Peyer's patch (tissue), 4 donors: ENCODE measurements at places on chromosomes 6 and 20.
A peak's percentile ranks its signal among the peaks of the same experiment; 100 is the strongest.

DNA sequence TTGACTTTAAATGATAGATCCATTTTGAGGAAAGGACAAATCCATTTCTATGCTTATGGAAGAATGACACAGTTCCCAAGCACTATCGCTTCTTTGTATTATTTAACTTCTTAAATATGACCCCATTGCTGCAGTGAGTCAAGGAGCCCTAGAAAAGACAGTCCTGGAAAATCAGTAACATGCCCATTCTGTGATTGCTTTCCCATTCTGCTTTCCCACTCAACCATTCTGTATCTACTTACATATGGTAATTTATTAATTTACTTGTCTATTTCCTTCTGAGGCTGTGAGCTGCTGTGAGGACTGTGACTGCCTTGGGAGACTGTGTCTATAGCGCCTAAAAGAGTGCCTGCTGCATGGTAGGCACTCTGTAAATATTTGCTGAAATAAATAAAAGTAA, 85.4 kb upstream of the TMEM30A start:
- DNase-seq: no peak

DNA sequence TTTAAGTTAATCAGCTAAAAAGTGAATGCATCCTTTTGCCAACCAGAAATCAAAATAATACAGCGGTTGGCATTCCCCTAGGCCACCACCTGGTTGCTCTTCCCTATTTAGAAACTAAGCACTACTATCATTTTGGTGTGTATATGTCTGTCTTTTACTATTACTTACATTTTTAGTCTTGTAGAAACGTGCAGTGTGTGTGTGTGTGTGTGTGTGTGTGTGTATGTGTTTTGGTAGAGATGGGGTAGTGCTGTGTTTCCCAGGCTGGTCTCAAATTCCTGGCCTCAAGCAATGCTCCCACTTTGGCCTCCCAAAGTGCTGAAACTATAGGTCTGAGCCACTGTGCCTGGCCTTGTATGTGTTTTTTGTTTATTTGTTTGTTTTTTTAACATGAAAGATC, 27.4 kb downstream of the MYO6 start:
- no peak for DNase-seq

GRCh38 chr6:77502981-77503380, 39.7 kb upstream of the HTR1B start:
- no peak for DNase-seq

DNA sequence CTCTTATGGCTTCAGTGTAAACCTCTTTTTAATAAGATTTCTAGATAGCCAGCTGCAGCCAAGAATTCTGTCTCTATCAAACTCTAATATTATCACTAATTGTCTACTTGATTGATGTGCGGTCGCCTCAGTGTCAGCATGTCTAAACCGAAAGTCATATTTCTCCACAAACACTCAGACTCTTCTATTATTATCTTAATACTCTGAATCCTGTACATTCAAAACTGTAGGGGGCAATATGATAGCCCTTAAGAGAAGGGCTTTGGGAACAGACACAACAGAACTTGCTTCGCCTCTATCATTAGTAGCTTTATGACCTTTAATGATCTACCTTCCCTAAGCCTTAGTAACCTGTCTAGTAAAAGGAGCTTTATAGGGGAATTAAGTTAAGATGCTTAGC, 379.7 kb upstream of the PTCHD4 start:
- DNase-seq: no peak

GRCh38 chr20:38406476-38406875, 28.7 kb downstream of the SNHG17 start:
- DNase-seq: no peak

DNA sequence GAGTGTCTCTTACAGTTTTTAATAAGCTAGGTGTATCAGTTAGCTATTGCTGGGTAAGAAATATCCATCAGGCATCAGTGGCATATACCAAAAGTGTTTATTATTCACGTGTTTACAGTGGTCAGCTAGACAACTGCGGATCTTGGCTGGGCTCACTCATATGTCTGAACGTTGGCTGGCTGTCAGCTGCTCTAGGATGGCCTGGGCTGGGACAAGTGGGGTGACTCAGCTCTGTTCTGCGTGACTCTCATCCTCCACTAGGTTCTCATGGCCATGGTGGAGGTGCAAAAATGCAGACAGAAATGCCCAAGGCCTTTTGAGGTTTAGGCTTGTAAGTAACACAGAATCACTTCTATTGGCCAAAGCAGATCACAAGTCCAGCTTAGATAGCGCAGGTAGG, 22.0 kb downstream of the ZNF341 start:
- no peak for DNase-seq

DNA sequence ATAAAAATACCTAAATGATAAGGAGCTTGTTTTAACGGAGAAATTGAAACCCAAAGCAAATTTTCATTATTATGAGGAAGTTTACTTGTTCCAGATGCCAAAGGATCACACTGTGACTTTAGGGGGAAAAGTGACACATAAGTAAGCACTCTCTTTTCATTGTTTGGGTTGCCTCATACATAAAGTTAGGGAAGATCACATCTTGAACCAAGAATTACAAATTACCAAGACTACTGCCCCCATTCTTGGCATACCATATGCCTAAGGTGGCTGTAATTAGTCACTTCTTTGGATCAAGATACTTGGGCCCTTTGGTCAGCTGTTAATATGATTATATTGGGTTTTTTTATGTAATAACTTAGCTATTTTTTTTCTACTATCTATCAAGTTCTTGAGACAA, 269.0 kb downstream of the COL12A1 start:
- DNase-seq: no peak

- DNase-seq: no peak
Measured at GRCh38 chr20:1418350-1418749, 25.5 kb upstream of the FKBP1A start.

- no peak for DNase-seq
Measured at GRCh38 chr20:50470264-50470858, 39.8 kb upstream of the PTPN1 start.

DNA sequence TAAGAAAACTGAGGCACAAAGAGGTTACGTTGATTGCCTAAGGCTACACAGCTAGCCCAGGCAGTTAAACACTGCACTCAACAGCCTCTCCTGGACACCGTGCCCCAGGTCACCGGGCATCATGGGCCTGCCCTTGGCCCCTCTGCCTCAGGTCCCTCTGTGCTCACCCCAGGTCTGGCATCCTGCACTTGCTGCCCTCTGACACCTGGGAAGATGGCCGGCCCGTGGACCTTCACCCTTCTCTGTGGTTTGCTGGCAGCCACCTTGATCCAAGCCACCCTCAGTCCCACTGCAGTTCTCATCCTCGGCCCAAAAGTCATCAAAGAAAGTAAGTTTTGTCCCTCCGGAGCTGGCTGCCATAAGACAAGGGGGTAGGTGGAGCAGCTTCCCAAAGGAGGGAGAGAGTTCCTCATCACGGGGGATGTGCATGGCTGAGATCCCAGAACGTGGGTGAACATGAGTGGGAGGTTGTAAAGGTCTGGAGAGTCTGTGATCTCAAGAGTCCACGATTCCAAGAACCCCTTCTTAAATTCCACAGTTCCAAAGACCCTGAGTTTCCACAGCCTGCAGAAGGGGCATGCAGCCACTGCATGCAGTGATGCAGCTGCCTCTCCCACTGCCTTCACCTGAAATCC, 3.0 kb downstream of the BPIFB1 start:
- DNase-seq: no peak

- DNase-seq: peak; percentile 91
Measured at GRCh38 chr6:154733183-154733625, at the start of gene SCAF8. Gene SCAF8, plus strand, starts transcription at chr6:154733416. Its CDS starts 485 bp downstream, at chr6:154733901.

- no peak for DNase-seq
Measured at GRCh38 chr20:47432834-47433210, 68.9 kb upstream of the NCOA3 start.

- DNase-seq: no peak
Measured at GRCh38 chr20:57869291-57869950, 159.6 kb upstream of the PMEPA1 start.

DNA sequence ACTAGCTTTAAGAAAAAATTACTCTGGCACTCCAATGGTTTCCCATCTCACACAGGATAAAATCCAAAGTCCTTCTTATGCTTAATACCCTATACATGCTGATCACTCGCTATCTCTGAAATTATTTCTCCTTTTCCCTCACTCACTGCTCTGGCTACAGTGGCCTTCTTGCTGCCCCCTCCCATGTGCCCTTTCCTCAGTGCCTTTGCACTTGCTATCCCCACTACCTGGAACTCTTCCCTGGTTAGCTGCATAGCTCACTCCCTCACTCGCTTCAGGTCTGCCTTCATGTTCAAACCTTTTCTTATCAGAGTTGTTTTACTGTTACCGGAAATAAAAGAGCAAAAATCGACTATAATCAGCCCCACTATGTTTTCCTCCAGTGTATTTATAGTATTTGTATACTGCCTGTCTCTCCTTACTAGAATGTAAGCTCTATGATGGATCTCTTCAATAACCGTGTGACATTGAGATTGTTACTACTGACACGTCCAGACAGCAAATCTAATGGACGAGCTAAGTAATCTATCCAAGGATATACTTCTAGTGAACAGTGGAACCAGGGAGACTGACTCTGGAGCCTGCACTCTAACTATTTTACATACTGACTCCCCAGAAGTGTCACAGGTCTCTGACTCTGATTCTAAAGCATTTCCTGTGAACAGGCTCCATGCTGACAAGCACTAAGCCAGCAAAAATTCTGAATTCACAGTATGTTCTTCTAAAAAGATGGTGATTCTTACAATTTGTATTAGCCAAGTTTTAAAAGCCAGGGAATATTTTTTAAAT, 25.1 kb downstream of the FKBP5 start:
- DNase-seq: no peak

- DNase-seq: no peak
Measured at GRCh38 chr6:99195986-99196655, 153.4 kb downstream of the FAXC start.

- no peak for DNase-seq
Measured at GRCh38 chr20:13813910-13814309, 29.1 kb downstream of the NDUFAF5 start.

DNA sequence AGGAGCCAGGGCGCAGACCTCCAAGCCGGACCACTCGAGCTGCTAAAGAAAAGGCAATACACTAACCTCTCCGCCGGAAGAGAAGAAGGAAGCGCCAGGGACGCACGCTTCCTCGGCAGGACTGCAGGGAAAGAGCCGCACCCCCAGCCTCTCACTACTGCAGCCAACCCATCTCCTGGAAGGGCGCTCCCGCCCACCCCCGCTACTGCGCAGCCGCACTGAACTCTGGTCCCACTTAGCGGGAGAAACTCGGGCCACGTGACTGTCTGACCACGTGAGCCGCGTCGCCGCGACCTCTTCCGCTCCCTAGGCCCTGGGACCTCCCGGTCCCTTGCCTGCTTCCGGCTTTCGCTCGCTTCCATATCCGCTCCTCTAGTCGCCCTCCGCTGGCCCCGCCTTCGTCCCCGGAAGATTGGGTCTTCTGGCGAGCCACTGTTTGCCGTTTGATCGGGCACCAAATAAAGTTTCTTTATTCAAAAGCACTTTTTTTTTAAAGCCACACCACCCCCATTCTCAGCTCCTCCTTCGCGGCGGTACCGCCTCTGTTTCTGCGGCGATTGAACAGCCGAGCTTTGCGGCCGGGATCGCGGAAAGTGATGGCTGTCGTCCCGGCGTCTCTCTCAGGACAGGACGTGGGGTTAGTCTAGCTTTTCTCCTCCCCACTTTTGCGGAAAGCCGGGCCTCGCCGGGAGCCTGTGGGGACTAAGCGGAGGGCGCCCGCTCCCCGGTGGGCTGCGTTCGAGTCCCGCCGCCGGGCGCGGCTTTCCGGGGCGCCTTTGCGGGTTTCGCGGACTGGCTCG, at the start of gene RMND1:
Gene RMND1, minus strand, starts transcription at position 177 of the 800 bp plus-strand sequence. CDS start 6,315 bp downstream, outside the sequence.
- peak; percentile 100 for DNase-seq

DNA sequence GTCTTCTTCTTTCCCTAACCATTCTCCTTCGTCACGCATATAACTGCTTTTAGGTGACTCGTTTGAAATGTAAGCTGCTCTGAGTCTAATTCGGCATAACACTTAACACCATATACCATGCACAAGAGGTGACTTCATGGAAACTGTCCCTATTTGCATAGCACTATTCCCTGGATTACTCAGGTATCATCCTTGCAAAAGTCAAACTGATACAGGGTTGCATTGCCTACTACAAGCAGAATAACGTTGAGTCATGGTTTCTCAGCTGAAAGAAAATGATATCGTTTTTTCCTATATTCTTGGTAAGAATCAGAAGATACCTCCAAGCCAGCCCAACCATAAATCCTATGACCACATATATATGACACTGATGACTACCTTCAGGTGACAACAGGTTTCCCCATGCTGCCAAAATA, 227.5 kb downstream of the ATXN1 start:
- DNase-seq: no peak

GRCh38 chr6:56266011-56266410, 18.6 kb upstream of the COL21A1 start:
- no peak for DNase-seq

DNA sequence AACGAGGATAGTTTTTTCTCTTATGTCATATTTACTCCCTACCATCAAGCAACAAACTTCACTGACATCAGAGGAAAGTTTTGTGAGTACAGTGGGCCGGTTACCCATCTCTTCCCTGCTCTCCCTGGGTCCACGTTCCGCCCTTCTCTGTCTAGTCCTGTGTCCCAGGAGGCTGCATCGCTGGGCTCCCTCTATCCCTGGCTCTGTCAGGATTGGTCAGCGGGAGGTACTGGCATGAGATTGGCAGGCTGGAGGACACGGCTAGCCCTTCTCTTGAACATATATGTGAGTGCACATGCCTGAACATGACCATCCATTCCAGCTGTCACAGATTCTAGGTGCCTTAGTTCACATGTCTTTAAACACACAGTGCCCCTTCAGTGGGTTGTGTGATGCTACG, 30.3 kb upstream of the TMEM181 start:
- no peak for DNase-seq

- DNase-seq: no peak
Measured at GRCh38 chr6:40671694-40672050, 84.5 kb upstream of the LRFN2 start.

- DNase-seq: no peak
Measured at GRCh38 chr6:95017922-95018321, 559.4 kb upstream of the MANEA start.

GRCh38 chr6:12408752-12409151, 118.6 kb downstream of the EDN1 start:
- no peak for DNase-seq

DNA sequence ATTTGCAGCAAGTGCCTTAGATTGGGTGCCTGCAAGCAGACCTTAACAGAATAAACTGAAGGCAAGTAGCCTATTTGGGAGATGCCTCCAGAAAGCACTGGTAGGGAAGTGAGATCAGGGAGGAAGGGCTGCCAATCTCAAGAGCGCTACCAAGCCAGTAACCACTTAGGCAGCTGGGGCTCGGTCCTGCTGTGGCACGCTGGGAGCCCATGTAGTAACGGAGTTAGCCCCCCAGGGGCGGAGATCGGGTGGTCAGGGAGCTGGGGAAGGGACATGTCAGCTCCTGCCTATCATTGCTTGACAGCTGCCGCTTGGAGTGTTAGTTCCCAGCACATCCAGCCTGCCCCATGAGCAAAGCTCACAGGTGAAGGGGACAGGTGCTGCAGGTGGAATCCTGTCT, 127.0 kb downstream of the CEBPB start:
- no peak for DNase-seq

DNA sequence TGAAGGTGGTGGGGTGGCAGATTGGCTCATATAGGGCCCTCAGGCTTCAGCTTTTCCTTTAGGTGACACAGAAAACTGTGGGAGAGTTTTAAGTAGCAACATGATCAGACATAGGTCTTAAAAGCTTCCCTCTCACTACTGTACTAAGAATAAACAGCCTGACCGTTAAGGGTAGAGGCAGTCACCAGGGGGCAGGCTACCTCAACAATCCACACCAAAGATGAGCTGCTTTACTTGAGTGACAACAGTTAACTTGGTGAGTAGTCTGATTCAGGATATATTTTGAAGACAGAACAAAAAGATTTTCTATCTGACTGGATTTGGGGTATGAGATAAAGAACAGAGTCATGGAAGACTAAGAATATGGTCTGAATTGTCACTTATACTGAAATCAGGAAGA, 193.1 kb upstream of the SHLD1 start:
- DNase-seq: peak; percentile 78
